Smooth muscle cell of the brain vasculature (primary cell): ENCODE measurements at places on chromosomes 7 and 10.

DNA sequence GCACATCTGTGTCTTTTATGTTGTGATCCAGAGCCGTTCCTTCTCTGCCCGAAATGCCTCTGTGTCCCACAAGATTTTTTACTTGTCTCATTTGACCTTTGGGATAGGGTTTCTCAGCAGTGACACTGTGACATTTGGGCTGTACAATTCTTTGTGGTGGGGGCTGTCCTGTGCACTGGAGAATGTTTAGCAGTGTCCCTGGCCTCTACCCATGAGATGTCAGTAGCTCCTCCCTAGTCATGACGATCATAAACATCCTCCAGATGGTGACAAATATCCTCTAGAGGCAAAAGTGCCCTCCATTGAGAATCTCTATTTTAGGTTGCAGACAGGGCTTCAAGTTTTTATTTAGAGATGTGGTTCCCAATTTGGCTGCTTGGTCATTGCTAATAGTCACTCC is 91.3 kb downstream of the PPP1R17 start:
- no peak for DNase-seq

DNA sequence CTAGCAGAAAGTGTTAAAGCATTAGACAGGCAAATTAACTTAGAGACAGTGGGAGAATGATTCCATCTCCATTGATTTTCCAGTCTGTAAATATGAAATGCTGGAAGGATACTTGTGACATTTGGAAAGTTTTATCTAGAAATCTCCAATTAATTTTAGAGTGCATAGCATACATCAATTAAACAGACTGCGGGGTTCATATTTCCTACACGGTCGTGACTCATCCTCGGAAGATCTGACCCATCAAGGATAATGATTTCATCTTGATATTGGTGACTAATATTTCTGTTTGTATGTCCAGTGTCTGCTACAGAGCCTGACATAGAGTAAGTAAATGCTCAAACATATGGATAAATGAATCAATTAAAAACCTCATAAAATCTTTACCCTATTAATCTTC is 474.9 kb downstream of the KCNMA1 start:
- DNase-seq, result no peak

- DNase-seq, result no peak
These were observed 79.0 kb upstream of the SP8 start for GRCh38 chr7:20865684-20866083.

DNA sequence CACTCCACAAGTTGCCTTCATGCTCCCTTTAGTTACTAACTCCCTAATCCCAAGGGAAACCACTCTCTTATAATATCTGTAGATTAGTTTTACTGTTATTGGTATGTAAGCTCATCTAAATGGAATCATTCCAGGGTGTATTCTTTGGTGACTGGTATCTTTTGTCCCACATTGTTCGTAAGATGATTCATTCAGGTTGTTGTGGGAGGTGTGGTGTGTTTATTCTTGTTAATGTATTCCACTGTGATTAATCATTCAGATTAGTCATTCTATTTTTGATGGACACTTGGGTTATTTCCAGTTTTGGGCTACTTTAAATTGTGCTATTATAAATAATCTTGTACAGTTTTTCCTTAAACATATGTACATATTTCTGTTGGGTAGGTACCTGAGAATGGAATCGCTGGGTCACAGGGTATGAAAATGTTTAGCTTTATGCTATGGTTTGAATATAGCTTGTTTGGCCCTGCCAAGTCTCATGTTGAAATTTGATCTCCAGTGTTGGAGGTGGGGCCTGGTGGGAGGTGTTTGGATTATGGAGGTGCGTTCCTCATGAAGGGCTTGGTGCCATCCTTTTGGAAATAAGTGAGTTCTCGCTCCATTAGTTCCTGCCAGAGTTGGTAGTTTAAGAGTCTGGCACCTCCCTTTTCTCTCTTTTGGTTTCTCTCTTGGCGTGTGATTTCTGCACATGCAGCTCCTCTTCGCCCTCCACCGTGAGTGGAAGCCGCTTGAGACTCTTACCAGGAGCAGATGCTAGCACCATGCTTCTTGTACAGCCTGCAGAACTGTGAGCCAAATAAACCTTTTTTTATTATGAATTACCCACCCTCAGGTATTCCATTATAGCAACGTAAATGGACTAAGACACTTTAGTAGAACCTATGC is 13.8 kb downstream of the BTRC start:
- DNase-seq, result no peak

DNA sequence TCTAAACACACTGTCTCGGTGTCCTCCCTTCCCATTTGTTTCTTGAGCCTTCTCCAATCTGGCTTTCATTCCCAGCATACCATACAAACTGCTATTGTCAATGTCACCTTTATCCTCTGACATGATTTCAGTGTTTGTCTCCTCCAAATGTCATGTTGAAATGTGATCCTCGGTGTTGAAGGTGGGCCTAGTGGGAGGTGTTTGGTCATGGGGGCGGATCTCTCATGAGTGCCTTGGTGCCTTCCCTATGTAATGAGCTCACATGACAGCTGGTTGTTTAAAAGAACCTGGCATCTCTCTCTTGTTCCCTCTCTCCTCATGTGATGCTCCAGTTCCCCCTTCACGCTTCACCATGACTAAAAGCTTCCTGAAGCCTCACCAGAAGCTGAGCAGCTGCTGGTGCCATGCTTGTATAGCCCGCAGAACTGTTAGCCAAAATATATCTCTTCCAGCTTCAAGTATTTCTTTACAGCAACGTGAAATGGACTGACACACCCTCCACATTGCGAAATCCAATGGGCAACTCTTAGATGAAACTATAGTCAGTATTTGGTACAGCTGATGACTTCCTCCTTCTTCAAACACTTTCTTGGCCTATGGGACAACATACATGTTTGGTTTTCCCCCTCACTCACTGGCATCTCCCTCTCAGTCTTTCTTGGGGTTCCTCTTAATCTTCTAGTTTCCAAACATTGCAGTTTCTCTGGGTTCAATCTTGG is 27.8 kb downstream of the RNLS start:
- no peak for DNase-seq

GRCh38 chr7:108097703-108098102 is 32.5 kb downstream of the LAMB4 start:
- no peak for DNase-seq

DNA sequence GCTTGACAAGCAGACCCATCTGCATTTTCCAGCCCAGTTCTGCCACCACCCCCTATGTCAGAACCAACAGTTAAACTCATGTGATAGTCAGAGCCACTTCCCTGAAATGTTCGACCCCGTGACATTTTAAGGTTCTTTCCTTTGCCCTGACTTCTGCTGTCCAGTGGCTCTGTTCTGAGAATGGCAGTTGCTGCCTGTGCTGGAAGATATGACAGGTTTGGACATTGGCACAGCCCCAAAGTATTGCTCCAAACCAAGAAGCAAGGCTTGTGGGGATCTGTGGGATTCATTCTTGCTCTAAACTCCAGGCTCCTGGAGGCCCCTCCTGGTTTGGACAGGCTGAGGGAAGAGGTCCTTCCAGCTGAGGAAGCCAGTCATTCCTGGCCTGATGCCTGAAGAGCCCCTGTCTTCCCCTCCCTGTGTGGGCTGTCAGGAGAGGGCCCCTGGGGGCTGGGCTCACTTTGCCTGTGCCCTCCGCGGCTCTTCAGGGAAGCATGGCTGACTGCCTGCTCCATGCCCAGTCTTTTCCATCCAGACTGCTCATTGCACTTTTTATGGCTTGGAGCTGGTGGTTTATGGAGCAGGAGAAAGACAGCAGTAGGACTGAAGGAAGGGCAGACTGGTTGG is 138.0 kb downstream of the CDH23 start:
- DNase-seq, result no peak

DNA sequence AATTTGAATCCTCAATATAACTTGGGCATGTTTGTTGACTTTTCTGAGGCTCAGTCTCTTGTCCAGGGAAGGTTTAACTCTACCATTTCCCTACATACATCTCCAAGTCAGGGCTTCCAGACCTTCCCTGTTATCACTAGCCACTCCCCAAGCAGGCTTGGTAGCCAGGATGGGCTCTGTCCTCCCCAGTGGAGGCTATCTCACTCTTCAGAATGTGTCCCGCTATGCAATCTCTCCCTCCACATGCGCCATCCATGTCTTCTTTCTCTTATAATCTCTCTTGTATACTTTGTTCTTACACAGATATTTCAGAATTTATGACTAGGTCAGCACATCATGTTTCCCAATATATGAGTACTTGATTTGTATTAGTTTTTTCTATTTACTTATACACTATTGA is 310.4 kb downstream of the HGF start:
- DNase-seq, result no peak

GRCh38 chr7:73626814-73627213 is 2.5 kb upstream of the MLXIPL start:
- DNase-seq, result no peak

GRCh38 chr7:13953368-13953767 is 36.1 kb downstream of the ETV1 start:
- no peak for DNase-seq

DNA sequence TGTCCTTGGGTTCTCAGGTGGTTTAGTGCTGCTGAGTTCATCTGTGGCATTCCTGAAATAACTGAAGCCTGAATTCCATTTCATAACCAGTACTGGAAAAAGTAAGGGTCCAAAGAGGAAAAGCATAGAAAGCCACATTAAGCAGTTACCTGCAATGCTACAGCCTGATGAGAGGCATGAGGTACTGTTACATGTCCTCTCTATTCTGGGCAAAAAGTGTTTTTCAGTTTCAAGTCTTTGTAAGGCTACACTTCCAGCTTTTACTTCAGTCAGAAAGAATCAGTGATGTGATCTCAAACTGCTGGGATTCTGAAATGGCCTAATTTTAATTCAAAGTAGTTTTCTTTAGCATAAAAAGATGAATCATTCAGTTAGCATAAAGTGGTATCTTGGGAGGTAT is 369.5 kb downstream of the PHF14 start:
- DNase-seq, result no peak

GRCh38 chr10:10094691-10095090 is 923.0 kb upstream of the CELF2 start:
- peak; percentile 31 for DNase-seq

- DNase-seq, result no peak
These were observed 143.2 kb downstream of the NRCAM start for GRCh38 chr7:108313086-108313485.

DNA sequence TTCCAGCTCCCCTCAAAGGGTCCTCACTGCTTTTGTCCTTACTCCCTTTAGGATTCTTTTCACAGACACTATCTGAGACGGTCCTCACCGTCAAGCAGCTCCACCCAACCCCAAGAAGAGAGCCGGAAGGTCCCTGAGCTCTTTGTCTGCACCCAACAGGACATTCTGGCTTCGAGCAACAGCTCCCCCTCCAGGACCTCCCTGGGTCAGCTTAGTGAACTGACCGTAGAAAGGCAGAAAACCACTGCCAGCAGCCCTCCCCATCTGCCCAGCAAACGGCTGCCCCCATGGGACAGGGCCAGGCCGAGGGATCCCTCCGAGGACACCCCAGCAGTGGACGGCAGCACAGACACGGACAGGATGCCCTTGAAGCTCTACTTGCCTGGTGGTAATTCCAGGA is 19.9 kb downstream of the MINDY4 start:
- DNase-seq, result no peak

DNA sequence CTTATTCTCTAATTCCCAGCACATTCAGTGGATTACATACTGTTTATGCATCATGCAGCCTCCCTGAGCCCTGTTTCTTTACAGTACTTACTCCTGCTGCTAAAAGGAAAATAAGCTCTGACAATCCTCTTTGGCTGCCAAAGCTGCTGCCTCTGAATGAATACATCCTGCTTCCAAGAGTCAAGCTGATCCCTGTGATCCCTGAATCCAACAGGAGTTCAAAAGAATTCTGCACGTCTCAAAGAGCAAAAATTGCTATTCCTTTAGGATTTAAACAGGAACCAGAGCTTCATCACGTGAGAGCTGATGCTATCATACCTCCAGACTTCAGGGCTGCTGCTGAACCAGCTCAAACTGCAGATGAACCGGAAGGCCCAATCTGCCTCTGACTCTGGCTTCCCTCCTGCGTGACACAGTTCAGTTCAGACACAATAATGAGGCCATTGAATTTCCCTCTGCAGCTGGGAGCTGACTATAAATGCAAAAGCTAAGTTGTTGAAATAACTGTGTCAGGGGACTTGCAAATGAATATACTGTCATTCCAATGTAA is 851.0 kb upstream of the PHF14 start:
- no peak for DNase-seq

GRCh38 chr7:95490231-95490762 is 4.6 kb downstream of the ASB4 start:
- DNase-seq, result no peak

DNA sequence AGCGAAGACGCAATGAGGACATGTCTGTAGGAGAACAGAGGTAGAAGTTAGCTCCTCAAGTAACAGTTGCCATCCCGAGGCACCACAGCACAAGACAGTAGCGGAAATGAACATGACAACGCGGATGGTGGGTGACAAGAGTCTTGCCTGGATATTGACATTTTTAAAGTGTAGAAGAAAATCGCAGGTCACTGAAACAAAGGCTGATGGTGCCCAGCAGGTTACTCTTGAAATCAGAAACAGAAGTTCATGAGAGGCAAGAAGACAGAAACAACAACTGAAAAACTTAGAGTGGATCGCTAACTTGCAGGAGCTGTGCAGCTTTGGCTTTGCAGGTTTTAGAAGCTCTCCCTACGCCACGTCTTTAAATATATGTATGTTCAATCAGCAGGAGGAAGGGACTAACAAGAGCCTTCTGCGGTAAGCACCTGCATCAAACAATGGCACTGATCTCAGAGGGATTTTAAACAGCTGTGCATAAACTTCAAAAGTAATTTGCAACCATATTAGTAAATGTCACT is 1.8 kb downstream of the PRKCQ start:
- no peak for DNase-seq

DNA sequence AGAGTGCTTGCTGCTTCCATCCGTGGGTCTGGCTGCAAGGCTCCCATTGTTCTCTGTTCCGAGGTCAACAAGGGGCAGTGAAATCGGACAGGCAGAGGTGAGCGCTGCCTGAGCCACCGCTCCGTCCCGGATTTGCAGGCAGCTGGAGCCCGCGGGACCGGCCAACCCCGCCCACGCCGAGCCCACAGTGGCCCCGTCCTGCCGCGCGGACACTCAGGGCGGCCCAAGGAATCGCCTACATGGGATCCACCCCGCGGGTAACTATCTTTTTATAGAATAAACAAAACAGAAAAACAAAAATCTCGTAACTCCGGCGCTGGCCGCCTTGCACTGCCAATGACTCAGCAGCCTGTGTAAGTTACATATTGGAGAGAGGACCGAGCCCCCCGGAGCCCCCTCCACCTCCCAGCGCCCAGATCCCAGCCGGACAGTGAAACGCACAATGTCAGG is 1.9 kb downstream of the BNIP3 start:
- no peak for DNase-seq

GRCh38 chr7:64183126-64183742 is 23.8 kb upstream of the ZNF735 start:
- no peak for DNase-seq

- DNase-seq, result no peak
These were observed 216.0 kb downstream of the KCNMA1 start for GRCh38 chr10:77421591-77421990.

GRCh38 chr7:1770331-1770730 is 100.3 kb downstream of the ELFN1 start:
- DNase-seq, result no peak

GRCh38 chr7:109545686-109546085 is 976.0 kb downstream of the DNAJB9 start:
- DNase-seq, result no peak
